ENCODE measurements at places on chromosomes 13 and 19. TPM values are rescaled to one million over a fixed set of nuclear protein-coding genes. Genes with fewer than 3 reads are reported as not detected.

Gene DLEU7
- total RNA-seq, result not detected

Gene SBK3
- total RNA-seq, result 1.3 TPM

Gene NPHS1
- total RNA-seq, result not detected

Gene PGLYRP1
- not detected for total RNA-seq

Gene SHANK1
- 2.0 TPM for total RNA-seq

Gene KCNC3
- total RNA-seq, result not detected

Gene IGFL2
- not detected for total RNA-seq

Gene MBD3L2
- not detected for total RNA-seq

Gene ALOX5AP
- total RNA-seq, result not detected

Gene ATP4A
- not detected for total RNA-seq

Gene FAM124A
- total RNA-seq, result 10.1 TPM

Gene TLE6
- 0.58 TPM for total RNA-seq

Gene LYL1
- 105 TPM for total RNA-seq

Gene DCLK1
- 2.2 TPM for total RNA-seq

Gene NRTN
- not detected for total RNA-seq

Gene ZNF497
- 0.58 TPM for total RNA-seq

Gene PROZ
- not detected for total RNA-seq

Gene HCN2
- total RNA-seq, result 1.1 TPM
